Hematopoietic multipotent progenitor cell treated with erythropoietin and hydrocortisone succinate and interleukin-3 and kit ligand, for 17 days (in vitro differentiated cells): ENCODE measurements at places on chromosomes 5 and 9.

DNA sequence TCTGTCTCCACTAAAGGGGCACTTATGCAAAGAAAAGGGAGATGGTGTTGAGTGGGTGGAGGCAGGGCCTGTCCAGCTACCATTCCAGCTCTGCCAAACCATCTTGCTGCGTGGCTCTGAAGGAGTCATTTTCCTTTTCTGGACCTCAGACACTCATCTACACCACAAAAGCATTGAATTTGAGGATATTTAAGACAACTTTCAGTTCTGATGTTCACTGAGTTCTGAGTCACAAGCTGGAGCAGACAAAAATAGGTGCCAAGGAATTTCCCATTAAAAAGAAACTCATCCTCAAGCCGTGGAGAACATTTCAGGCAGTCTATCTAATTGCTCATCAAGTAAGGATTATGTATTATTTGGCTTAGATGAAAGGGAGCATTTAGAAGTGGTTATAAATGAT is 195.0 kb upstream of the TBC1D2 start:
- no peak for DNase-seq

DNA sequence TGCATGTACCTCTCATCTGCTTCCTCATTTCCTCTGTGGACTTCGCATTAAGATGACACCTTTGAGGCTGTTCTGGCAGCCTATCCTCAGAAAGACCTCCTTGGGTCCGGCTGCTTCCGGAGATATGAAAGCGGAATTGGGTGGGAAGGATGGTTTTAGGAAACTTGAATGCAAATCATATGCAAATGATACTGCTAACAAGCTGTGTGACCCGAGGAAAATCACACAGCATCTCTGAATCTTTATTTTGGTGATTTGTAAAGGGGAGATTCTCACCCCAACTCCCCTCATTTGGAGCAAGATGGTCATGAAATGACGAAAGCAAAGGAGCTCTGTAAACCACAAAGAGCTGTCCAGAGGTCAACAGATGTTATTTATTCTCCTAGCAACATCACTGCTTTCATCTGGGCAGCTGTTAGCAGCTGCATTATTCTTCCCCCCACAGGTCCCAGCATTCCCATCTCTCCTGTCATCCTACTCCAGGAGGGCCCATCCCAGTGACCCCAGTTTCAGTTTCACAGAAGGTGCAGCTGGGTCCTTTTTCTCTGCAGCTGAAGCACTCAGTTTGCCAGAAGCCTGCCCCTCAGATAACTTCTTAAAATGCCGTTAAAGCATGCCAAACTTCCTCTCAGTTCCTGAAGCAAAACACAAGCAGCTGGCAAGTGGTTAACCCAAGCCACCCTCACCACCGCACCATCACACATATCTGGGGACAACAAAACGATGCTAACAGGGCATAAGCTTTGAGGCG is 269.5 kb downstream of the SEC61B start:
- no peak for DNase-seq

DNA sequence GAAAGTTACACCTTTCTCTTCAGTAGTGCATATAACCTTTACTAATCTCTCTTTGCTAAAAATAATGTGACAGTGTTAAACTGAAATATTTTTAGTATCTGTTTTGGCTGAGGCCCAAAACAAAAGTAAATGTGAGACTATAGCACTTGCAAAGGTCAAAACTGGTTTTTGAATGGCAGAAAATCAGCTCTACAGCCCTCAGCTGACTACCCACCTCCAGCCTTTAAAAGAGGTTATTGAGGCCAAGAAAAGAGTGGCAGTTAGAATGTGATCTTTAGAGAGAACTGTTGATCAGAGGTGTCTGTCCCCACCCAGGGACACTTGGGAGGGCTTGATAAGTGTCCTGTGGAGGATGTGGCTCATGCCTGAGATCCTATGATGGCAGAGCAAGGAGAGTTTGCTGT is 30.9 kb downstream of the PRKACG start:
- DNase-seq = peak; percentile 80

- no peak for DNase-seq
Measured at GRCh38 chr9:121997791-121998190, 95.3 kb downstream of the TTLL11 start.

- DNase-seq = no peak
Measured at GRCh38 chr5:88093765-88094164, 174.9 kb downstream of the TMEM161B start.

GRCh38 chr9:76441551-76442322 is 17.2 kb upstream of the GCNT1 start:
- DNase-seq = no peak

- no peak for DNase-seq
Measured at GRCh38 chr9:113709721-113710120, 166.4 kb upstream of the ZNF618 start.

GRCh38 chr9:72597601-72598000 is 76.2 kb downstream of the TMC1 start:
- no peak for DNase-seq

DNA sequence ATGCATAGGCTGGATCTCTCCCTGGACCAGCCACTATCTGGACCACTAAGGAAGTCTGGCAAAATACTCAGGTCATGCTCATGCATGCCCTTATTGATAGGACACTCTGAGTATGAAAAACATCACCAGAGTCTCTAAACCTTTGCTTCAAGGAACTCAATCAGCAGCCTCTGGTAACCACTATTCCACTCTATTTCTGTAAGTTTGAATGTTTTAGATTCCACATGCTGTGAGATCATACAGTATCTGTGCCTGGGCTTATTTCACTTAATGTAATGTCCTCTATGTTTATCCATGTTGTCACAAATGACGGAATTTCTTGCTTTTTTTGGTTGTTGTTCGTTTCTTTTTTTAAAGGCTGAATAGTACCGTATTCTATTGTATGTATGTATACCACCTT is 68.3 kb downstream of the TARS1 start:
- no peak for DNase-seq

- no peak for DNase-seq
Measured at GRCh38 chr5:53418826-53419658, 61.4 kb upstream of the FST start.

DNA sequence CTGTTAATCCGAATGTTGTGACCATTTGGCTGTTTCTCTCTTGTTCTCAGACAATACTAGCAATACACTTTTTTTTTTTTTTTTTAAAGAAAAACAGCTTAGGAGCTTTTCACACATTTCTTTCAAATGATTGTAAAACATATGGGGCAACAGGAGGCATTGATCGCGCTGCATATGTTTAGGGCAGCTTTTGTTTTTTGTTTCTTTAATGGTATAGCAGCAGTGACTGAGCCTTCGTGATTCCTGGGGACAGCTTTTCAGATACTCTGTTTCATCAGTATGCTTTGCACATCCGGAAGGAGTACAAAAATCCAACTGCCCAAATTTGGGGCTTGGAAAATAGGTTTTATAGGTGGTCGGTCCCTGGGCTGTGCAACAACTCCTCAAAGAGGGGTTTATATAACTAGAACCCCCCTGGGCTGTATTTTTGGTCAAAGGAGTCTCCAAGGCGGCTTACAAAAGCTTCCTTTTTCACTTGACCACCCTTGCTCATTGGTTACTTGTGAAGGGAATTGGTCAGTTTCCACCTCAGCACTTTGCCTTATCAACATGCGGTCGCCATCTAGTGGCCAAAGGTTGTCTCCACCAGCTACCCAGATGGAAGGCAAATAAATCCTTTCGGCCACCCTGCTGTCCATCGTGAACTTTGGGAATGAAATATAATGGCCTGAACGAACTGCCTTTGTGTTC is 91.8 kb downstream of the PDE6A start:
- DNase-seq = peak; percentile 79

DNA sequence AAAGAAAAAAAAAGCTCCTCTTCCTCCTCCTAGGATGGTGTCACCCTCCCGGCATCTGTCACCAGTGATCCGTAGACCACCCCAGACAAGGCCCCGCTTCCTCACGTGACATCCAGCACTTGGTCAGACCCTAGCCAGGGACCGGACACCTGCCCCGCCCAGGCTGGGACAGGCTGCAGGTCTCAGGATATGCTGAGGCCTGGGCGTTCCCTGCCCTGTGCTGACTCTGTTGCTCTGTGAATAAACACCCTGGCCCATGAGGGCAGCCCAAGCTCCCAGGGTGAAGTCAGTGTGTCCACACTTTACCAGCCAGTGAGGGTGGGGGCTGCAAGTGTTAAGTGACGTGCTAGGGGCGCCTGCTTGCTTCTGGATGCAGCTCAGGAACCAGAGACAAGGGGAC is 5.6 kb downstream of the EDF1 start:
- no peak for DNase-seq

- no peak for DNase-seq
Measured at GRCh38 chr5:160520609-160521391, 99.1 kb downstream of the PTTG1 start.

- DNase-seq = peak; percentile 47
Measured at GRCh38 chr5:71932655-71933338, 174.5 kb upstream of the MAP1B start.

- DNase-seq = no peak
Measured at GRCh38 chr9:96654450-96655197, 493 bp downstream of the PRXL2C start.

DNA sequence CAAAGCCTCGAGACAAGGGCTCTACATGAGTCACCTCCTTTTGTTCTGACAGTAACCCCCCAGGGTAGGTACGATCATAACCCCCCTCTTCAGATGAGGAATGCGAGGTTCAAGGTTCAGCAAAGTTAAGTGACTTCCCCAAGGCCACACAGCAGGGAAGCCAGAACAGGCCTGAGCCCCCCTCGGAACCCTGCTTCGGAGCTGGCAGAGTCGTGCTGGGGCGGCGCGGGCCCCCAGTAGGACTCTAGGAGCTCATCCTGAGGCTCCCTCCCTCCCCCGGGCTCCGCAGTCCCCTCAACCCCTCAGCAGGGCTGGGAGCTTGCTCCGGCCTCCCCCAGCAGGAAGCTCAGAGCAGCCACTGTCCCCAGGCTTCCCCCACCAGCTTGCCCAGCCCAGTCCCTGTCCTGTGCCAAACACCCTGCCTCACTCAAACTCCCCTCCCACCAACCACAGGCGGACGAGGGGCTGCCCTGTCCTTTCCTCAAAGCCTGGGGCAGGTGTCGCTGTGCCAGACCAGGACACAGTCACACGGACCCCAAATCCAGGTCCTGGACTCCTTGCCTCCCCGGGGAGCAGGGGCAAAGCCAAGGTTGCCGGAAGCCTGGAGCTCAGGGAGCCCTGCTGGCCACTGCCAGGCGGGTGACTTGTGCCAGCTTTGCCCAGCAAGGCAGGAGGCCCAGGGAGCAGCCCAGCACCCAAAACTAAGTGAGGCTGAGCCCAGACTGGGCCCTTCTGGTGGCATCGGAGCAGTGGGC is 5.1 kb downstream of the AGPAT2 start:
- no peak for DNase-seq

DNA sequence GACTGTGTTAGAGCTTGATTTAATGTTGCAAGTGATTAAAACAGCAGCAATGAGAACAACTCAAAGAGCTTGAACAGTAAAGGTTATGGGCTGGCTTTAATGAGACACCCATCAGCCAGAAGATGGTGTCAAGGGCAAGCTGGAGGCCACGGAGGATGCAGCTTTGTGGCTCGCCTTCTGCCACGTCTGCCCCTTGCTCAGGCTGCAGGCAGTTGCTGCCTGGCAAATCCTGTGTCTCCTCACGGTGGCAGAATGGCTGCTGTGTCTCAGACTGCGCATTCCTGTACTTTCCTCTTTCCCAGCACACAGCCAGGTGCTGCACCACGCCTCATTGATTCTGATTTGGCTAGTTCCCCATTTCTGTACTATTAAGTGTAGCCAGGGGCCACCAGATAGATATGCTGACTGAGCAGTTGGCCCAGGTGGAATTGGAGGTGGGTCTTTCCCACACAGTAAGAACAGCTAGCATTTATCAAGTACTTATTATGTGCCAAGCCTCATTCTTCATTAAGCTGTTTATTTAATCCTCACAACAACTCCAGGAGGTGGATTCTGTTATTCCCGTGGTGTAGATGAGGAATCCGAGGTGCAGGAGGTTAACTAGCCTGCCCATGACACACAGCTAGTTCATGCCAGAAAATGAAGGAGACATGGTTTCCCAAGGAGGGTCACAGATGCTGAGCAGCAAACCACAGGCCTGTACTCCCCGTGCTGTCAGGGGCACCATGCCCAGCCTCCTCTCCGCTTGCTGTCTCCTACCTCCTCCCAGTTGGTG is 3.5 kb downstream of the NXNL2 start:
- DNase-seq = no peak

- DNase-seq = no peak
Measured at GRCh38 chr9:2425676-2426075, 195.9 kb upstream of the VLDLR start.

- DNase-seq = no peak
Measured at GRCh38 chr5:33781286-33781685, 110.5 kb downstream of the ADAMTS12 start.

GRCh38 chr5:156093024-156093423 is 233.9 kb upstream of the SGCD start:
- DNase-seq = no peak

GRCh38 chr9:126490871-126491567 is 122.7 kb upstream of the LMX1B start:
- peak; percentile 52 for DNase-seq

- no peak for DNase-seq
Measured at GRCh38 chr9:72807765-72808445, 144.9 kb downstream of the ALDH1A1 start.

DNA sequence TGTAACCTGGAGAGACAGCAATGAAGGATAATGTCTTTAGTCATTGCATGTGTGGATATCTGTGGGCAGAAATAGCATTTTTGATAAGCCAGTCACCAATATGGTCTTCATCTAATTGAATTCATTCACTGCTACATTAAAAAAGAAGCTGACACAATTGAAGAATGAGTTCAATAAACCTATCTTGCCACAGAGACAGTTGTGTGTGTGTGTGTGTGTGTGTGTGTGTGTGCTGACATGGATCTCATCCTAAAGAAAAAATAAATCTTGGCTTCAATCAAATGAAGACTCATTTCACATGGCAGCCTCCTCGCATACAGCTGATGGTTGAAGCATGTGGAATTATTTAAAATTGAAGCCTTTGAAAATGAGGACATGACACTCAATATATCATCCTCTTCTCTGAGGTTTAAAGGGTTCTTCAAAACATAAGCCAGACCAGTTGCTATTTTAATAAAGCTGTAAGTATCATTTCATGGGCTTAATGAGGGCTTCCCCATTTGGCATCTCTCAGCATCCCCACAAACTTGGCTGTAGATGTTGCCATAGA is 118.5 kb upstream of the PTPN3 start:
- no peak for DNase-seq

DNA sequence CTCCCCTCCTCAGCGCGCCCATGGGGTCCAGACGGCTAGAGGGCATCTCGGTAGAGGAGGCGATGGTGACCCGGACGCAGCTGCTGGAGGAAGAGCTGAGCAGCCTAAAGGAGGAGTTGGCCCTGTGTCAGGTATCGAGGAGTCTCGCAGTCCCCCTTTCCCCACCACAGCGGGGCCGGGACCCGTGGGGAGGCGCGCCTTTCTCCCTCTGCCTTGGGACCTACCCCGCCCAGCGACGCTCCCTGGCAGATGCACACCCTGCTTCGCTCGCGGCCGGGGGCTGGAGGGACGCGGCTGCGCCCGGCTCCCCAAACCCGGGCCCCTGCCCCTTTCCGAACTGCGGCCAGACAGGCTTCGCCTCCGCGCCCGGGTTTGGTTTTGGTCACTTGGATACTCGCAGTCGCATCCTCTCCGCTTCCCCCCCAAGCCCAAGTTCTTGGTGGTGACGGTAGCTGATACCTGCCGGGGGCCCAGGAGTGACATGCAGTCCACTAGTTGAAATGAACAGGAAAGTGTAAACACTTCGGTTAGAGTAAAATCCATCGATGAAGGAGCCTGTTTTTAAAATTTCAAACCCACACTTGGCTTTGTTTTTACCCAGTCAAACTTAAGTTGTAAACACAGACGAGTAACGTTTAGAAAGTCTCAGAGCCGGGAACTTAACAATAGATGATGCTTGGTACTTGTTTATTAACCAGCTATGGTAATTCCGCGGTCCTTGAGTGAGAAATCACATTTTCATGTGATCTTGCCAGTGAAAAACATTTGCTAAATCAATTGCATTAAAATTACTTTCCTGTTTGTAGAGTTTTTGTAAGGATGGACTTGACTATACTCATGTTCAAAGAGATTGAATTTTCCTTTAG is 688 bp downstream of the CNTLN start:
- DNase-seq = no peak
